ENCODE measurements at places on chromosomes 6 and 20.

DNA sequence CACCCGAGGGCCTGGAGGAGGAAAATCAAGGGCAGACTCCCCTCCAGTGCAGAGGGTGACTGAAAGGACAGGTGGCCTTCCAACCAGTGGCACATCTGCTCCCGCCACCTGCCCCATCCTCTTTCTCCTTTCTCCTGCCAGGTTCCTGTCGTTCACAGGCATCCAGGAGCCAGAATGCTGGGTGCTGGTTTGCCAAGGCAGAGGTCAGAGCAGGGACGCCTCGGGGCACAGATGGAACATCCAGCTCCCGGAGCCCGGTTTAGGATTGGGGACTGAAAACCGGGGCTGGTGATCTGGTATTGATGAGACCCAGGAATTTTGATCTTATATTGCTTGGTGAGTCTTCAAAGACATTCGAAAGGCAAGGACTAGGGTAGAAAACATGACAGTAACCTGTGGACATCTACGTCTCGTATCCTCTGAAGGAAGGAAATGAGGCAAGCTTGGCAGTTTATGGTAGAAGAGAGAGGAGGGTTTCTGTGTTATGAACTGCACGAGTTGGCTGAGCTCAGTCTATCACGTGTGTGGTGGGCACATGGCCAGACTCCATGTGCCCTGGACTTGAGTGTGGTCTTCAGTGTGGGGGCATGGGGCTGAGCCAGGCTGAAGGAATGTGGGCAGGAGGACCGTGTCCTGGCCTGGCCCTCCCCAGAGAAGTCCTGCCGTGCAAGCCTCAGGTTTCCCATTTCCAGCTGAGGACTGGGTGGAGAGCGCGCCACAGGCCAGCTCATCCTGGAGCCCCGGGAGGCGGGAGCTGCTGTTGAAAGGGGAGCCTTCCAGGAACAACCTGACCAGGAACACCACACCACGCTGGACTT, 74.2 kb downstream of the IRF4 start:
- no peak for DNase-seq

DNA sequence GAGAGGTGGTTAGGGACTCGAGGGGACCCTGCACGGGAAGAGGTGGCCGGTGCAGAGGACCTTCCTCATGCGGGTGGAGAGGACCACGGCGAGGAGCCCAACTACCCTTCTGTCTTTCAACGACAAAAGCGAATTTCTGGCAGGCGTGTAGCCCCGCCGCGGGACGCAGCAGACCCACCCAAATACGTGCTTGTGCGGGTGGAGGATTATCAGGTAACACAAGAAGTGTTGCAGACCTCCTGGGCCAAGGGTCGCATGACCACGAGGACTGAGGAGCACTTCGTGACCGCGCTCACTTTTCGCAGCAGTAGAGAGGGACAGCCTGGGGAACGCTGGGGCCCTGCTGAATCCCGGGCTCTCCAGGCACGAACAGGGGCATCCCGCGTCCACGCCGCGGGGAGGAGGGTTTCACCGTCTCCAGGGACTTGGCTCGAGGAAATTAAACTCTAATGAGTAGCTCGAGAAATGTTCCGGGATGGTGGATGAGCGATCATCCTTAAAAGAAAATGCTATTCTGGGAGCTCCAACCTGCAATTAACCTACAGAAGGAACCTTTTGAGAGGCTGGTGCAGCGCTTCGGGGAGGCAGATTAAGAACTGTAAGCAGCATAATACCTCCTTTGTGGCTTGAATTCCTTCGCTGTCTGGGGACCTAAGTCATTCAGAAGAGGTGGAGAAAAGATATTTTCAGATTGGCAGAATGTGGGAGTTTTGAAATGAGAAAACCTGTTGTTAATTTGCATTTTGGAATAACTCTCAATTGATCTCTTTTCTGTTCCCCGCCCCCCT, 804 bp downstream of the C6orf141 start:
- DNase-seq: no peak

- no peak for DNase-seq
These were observed 877.7 kb upstream of the CITED2 start for GRCh38 chr6:140252099-140252498.

- DNase-seq: no peak
These were observed 87.0 kb downstream of the CDH22 start for GRCh38 chr20:46221256-46221833.

DNA sequence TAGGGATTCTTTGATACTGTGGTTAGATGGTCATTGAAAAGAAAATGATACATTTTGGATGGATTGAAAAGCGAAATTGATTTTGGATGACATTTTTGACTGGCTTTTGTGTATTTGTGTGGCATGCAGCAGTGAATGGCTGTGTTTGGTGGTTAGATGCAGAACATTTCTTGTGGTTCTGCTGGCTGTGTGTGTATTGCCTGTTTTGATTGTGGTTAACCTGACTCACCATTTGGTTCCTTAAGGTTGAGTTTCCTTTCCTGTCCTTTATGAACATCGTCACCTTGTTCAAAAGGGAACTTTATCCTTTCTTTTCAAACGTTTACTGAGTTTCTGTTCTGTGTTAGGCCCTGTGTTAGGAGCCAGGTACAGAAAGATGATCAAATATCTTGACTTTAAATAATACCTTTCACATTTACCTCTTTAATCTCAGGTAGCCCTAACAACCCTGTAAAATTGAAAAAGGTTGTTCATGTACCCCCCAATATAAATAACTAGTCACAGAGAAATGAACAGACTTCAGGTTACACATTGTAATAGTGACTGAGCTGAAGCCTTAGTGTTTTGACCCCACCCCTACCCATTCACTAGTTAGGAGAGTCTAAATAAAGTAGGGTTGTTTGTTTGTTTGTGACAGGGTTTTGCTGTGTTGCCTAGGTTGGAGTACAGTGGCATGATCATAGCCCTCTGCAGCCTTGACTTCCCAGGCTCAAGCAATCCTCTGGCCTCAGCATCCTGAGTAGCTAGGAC, 23.8 kb downstream of the ANKS1A start:
- no peak for DNase-seq

GRCh38 chr6:38527371-38527770, 112.4 kb downstream of the BTBD9 start:
- no peak for DNase-seq

Measured in T-helper 1 cell (primary cell).